ENCODE measurements at places on chromosomes 7 and 10.

- no peak for DNase-seq
These were observed 206.6 kb upstream of the SH2B2 start for GRCh38 chr7:102080019-102080433.

DNA sequence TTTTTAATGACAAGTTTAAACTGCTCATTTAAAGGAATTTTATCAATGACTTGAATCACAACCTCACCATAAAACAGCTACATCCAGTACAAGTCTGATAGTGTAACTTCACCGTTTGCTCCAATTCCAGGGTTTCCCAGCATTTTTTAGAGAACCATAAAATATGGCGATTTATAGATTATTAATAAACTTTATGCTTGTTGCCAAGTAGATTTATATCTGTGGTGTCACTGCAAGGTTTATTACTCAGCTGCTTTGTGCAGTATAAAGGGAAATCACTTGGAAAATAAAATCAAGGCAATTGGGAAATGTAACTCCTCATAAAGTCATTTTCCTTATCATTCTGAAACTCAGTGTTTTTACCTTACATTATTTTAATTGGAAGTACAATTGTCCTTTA is 64.0 kb upstream of the ADAM12 start:
- no peak for DNase-seq

DNA sequence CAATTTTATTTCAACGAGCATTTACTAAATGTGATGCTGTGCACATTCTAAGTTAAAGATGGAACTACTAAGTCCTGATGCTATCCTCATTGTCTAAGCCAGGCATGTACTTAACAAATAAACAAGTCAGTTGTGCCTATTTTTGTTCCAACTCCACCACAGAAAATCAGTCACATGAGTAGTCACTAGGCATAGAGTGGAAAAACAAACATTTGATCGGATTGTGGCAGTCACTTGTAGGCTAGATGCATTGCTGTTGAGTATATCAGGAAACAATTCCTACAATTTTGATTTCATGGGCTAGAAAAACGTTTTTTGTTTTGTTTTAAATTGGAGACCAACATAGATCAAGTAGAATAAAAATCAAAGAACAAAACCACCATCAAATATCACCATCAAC is 177.6 kb upstream of the SLC25A13 start:
- DNase-seq: no peak

DNA sequence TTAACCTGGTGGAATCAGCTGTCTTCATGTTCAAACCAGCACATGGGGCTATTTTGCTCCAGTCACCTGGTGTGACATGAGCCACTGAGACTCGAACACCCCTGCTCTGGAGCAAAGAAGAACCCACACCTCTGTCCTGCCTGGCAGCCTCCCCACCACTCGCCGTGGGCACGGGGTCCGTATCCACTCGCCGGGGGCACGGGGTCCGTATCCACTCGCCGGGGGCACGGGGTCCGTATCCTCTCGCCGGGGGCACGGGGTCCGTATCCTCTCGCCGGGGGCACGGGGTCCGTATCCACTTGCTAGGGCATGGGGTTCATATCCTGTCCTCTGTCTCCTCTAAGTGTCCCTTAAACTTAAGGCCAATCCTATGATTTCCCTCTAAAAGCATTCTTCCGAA is 558.7 kb downstream of the PTPRN2 start:
- no peak for DNase-seq

DNA sequence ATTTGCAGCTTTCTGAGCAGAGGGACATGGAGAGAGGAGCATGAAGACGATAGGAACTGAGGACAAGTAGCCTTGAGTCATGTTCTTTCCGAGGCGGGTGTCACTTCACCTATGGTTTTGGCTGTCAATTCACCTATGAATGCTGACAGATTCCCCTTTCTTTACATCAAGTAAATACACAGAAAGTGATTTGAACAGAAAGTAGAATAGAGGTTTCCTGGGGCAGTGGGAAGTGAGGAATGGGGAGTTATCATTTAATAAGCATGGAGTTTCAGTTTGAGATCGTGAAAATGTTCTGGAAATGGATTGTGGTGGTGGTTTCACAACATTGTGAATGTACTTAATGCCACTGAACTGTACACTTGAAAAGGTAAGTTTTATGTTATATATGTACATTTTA is 138.4 kb upstream of the MDFIC start:
- no peak for DNase-seq

DNA sequence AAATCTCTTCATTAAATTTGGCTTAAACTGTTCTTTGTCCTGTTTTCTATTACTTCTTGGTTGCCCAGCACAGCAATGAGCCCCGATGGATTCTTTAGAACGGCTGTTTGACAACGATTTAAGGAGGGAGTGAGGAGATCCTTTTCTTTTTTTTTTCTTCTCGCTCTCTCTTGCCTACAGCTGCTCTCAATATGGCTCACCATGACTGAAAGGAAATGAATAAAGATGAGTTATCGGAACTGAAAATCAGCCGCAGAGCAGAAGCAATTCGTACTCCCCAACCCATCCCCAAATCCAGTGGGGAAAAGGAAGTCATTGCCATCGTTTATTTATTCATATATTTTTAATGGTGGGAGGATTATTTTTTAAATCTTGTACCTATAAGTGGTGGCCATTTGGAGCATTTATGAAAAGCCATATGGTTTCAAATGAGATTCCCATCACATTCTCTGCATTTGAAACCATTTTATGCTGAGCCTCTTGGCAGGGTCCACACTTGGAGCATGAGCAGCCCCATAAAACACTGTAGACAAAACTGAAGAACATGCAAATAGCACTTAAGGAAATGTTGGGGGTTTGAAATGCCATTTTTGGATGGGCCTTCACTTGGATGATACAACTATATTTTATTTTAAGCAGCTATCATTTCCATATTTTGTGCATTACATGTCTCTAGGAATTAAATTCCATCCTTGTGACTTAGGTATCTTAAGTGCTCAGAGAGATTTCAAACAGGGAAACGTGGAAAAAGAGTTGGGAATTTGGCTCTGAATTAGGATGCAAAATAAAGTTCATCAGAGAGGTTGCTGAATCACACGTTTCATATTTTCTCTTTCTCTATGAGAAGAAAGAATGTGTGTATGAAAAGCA is 107.7 kb upstream of the FZD1 start:
- no peak for DNase-seq

- no peak for DNase-seq
These were observed 315.6 kb downstream of the DNAJB6 start for GRCh38 chr7:157652161-157652953.

DNA sequence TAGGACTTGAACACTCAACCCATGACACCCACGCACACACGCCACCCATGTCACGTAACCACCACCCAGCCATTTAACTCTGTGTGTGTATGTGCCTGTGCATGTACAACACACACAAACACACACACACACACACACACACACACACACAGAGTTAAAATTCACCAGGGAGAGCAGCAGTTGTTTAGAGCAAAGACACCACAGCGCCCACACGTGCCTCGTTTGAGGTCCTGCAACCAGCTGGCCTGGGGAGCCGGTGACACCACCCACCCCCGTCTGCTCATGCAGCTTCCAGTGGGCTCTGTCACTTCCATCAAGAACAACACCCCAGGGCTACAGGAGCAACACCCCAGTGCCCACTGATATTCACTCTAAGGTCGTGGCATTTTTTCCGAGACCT is 97.4 kb downstream of the ELFN1 start:
- DNase-seq: no peak

GRCh38 chr7:44576228-44576627 is 2.5 kb upstream of the DDX56 start:
- DNase-seq: no peak

DNA sequence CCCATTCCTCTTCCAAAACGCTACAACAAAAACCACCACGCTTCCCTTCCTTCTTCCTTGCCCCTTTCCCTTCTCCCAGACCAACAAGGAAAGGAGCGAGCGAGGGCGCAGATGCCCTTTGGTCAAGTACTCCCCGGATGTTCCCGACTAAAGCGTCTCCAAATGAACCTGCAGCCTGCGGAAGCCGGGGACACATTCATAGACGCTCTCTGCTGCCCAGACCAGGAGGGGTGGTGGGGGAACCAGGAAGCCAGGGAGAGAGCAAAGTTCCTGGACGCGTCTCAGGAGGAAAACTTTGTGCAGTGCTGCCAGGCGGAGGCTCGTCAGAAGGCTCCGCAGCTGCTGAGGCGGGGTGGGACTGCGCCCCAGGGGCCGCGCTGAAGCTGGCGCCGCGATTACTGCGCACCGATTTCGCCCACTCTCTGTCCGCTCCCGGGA is 754 bp downstream of the SEMA3D start:
- no peak for DNase-seq

DNA sequence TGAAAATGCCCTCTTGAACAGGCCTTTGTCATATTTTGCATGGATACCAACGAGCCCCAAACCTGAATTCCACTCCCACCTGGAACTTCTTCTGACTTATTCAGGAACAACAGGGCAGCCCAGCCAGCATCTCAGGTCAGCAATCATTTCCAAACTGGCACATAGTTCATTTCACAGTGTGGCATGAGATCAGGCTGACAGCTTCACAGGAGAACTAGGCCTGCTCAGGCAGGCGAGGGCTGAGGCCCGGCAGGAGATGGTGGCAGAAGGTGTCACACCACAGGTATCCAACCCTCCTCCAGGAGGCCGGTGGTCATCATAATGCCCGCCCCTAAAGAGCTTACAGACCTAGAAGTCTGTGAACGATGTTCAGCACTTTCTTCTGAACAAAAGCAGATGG is 42.5 kb downstream of the DENND11 start:
- DNase-seq: no peak

DNA sequence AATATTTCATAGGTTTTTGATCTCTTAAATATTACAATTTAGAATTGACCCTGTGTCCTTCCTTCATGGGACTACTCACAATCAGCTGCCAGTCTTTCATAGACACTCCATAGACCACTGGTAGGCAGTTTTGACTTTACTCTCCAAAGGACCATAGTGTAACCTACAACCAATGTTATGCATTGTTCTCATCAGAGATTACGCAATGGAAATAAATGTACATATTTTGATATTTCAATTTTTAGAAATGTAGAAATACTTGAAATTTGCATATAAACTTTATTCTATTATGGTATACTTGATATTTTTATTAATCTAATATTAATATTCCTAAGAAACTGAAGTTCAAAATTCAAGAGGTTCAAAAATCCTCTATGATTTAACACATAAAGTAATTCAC is 446.4 kb upstream of the KCND2 start:
- no peak for DNase-seq

DNA sequence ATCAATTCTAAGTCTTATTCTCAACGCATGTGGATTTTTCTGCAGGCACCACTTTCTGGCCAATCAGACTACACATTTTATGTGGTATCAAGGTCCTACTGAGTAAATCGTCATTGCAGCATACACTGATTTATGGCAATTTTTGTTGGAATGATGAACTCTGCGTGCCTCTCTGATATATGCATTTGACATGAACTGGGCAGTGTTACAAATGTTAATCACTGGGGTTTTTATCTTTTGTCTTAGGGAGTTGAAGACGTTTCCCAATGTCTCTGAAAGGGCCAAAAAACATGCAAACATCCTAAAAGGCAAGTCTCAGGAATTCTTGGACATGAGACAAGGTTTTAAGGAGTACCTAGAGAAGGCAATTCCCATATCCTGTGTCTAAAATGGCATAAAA is 809.5 kb upstream of the CELF2 start:
- no peak for DNase-seq

DNA sequence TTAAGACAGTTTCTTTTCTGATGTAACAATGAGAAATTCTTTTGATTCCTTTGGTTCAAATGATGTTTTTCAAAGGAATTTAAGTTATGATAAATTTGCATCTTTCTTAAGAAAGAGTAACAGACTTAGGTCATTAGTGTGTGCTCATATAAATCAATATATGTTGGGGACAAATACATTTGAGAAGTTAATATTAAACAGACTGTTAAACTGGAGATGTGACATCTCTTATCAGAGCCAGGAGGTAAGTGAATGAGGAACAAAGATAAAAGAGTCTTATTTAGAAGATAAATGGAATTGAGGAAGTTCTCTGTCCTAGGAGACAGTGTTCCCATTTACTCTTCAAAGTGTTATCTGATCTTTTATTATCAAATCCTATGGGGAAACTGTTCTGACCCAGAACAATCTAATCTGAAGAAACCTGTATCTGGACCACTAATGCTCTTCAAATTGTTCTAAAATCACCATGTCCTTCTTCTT is 104.8 kb upstream of the LAMB4 start:
- DNase-seq: no peak

DNA sequence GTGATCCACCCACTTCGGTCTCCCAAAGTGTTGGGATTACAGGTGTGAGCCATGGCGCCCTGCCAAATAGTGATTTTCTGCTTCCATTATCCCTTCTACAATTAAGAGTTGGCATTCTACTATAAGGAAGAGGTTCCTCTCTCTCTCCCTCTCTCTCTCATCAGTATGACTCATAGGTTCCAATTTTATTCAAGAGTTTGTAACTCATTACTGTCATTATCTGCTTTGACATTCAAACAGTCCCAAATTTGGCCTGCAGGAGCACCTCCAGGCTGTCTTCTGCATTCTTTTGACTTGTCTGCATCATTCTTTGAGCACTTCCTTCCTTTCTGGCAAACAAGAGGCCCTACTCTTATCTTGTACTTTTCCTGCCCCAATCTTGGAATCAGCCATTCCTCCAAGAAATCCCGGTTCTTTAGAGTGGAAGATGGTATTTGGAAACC is 33.2 kb upstream of the CALU start:
- DNase-seq: no peak

- no peak for DNase-seq
These were observed 81.8 kb upstream of the CAV2 start for GRCh38 chr7:116417593-116418345.

Measured in stimulated activated CD4-positive, alpha-beta T cell treated with anti-CD3 and anti-CD28 coated beads, Interleukin-4, amount 100 ng/mL, for 48 hours (primary cell).